A549 (cell line): ENCODE measurements at places on chromosomes 4 and X.
A peak's percentile ranks its signal among the peaks of the same experiment; 100 is the strongest.

DNA sequence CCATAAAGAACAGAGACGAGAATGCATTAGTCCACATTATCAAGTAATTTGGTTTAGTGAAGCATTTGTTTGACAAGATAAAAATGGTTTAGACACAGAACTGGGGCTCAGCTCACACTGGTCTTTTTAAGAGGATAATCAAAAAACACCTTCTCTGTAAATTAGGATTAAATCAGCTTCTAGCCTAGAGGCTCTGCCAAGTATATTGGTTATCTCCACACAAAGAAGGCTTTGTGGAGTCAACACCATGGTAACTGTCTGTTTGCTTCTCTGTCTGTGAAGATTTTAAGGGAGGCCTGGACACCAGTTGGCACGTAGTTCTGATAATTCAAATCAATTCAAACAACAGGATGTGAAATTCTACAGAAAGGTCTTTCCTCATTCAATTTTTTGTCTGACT is 687.0 kb downstream of the DMD start:
- DNase-seq, result no peak

DNA sequence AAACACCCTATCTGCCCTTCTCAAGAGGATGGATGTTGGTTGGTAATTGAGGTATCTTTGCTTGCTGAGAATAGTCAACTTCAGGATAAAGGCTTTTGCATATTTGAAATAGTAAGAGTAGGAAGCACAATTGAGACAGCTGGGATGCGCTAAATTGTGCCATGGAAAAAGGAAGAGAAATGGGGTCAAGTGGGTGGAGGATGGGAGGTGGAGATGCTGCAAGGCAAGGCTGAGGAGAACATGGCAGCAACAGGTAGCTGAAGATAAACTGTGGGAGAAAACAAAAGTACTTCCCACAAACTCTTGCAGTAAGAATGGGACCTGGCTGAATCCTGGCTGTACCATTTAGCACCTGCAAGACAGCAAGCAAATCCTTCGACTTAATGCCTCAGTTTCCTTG is 13.9 kb upstream of the CDS1 start:
- DNase-seq, result no peak

GRCh38 chr4:154709550-154709949 is 34.2 kb upstream of the LRAT start:
- DNase-seq, result no peak

DNA sequence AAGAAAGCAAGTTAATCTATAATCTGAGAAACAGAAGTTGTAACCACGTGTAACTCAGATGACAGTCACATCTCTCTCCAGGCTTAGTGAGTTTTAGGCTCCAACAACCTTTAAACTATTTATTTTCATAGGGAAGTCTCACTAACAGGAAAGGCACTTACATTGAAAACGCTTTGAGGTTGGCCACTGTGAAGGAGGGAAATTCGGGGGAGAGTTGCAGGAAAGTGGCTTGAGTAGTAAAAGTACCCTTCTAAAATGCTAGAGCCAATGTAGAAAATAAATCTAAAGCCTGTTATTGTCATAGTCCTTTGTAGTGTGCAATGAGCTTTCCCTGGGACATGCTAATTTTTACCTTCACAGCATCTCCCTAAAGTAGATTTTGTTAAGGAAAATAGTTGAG is 995 bp upstream of the NFXL1 start:
- DNase-seq, result no peak

GRCh38 chrX:9279234-9279544 is 185.7 kb upstream of the TBL1X start:
- DNase-seq, result no peak

DNA sequence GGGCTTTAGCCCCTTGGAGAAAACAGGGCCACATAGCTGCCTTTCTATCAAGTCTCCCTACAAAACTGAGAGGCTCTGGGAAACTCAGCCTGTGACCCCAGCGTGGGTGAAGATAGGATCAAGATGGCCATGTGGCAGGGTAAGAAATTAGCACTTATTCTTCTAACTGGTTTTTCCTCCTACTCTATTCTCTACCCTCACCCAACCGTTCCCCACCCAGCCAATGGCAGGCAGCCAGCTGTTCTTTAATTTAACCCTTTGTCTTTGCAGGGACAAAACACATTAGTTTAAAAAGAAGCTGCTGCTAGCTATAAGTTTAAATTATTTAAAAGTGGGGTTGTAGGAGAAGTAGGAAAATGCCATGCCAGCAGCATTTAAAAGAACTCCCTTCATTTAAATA is 2.8 kb downstream of the CLCN5 start:
- DNase-seq, result no peak

DNA sequence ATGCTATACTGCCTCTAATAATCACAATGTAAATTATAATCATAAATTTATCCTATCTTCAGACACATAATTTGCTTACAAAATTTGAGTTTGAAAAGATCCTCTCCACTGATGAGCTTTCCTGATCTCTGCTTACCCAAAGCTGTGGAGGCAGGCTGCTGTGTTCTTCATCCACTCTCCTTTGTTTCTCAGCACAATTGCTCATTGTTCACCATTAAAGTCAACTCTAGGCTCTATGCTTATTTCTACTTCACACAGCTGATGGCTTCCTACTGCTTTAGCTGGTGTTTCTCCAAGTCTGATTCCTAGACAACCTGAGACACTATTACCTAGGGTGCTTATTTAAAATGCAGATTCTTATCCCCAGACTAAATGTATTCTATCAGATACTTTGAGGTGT is 319.7 kb downstream of the PCDH18 start:
- no peak for DNase-seq

DNA sequence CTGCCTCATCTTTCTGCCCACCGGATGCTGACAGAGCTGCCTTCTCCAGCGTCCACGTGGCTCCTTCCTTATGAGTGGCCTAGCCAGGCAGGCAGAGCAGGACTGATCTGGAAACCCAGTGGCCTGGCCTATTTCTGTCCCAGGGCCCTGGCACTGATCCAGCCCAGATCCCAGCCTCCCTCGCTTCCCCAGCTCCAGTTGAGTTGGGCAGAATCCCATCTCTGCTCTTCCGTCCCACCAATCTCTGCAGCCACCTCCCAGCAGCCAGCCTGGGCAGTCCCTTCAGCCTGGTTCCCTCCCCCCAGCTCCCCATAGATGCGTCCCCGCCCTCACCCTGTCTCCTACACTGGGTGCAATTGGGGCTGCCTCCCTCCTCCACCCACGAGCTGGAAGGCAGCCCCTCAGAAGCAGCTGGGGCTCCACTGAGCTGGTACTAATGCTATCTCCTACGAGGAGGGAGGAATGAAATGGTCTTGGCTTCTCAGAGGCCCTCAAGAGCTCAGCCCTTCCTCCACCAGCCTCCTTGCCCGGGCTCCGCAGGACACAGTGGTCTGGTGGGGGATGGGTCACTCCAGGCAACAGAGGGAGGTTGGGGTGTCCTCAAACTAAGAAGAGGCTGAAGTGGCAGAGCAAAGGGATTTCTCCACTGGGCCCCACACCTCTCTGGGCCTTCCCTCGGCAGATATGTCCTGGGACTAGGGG is 94.2 kb downstream of the PJA1 start:
- DNase-seq, result no peak

- no peak for DNase-seq
These were observed 959.6 kb downstream of the RPA4 start for GRCh38 chrX:97843200-97843811.

GRCh38 chrX:48700951-48701653 is 4.6 kb downstream of the SUV39H1 start:
- no peak for DNase-seq

- no peak for DNase-seq
These were observed 128.9 kb downstream of the SH3KBP1 start for GRCh38 chrX:19758539-19758938.

- no peak for DNase-seq
These were observed 70.6 kb downstream of the CLNK start for GRCh38 chr4:10613926-10614478.

GRCh38 chr4:4914965-4915845 is 55.7 kb downstream of the MSX1 start:
- DNase-seq, result no peak

DNA sequence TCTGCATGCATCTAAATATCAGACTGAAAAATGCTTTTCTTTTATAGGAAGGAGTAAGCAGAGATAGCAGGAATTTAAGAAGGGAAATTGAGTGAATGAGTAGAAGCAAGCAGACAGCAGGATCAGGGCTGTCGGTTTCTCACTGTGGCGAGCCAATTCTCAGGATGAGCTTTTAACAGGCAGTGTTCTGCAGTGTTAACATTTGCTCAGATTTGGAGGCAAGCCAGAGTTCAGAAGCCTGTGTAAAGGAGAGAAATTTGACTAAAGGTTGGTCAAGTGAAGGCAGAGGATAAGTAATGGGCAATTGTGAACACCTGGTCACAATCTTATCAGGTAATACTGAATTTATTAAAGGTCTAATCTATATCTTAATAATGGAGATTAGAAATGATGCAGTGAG is 133.3 kb upstream of the MAGEB16 start:
- no peak for DNase-seq

- no peak for DNase-seq
These were observed 321.0 kb upstream of the GRIA3 start for GRCh38 chrX:122863067-122863466.

DNA sequence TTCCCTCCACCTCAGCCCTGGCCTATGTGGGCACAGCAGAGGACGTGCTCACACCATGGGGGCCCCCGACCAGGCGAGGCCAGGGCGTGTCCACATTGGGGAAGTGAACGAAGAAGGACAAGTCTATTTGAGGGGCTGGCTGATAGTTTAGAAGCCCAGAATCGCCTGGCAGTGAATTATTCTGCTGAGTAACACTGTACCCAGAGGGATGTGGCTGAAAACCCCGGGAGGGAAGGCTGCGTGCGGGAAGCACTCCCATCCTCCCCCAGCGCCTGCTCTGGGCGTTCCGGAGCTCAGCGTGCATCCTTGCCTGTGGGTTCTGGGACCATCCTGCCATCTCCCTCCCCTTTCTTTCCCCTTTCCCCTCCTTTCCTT is 66.6 kb downstream of the TRMT44 start:
- no peak for DNase-seq

GRCh38 chrX:1528186-1528883 is 8.7 kb downstream of the P2RY8 start:
- no peak for DNase-seq

- no peak for DNase-seq
These were observed 28.1 kb downstream of the DGKK start for GRCh38 chrX:50442426-50443116.

- no peak for DNase-seq
These were observed 19.5 kb upstream of the FGF2 start for GRCh38 chr4:122806981-122807679.

- peak; percentile 6 for DNase-seq
These were observed 78.7 kb upstream of the MSX1 start for GRCh38 chr4:4780729-4781244.

DNA sequence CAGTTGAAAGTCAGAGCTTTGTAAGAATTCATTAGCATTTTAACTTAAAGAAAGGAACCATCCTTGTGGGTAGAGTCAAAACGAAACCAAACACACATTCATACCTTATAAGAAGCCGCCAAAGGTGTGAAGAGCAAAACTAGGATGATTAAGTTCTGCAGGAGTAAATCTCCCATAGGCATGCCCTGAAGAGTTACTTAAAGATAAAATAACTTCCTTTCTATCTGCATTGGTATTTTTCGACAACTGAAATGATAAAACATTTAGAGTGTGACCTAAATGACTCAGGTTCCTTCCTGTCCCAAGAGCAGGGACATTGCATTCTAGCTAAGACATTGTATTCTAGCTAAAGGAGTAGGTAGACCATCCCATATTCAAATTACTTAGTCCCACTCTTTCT is 75.3 kb downstream of the BCOR start:
- DNase-seq, result no peak

GRCh38 chr4:118280501-118281218 is 72.1 kb downstream of the PRSS12 start:
- peak; percentile 71 for DNase-seq

- DNase-seq, result no peak
These were observed 19.3 kb downstream of the NOA1 start for GRCh38 chr4:56958111-56958517.

- DNase-seq, result no peak
These were observed 89.7 kb upstream of the TFDP3 start for GRCh38 chrX:133307637-133308498.

GRCh38 chr4:37601531-37601930 is 84.6 kb downstream of the RELL1 start:
- DNase-seq, result peak; percentile 9

- DNase-seq, result no peak
These were observed 109.0 kb downstream of the SHROOM4 start for GRCh38 chrX:50705042-50705441.

DNA sequence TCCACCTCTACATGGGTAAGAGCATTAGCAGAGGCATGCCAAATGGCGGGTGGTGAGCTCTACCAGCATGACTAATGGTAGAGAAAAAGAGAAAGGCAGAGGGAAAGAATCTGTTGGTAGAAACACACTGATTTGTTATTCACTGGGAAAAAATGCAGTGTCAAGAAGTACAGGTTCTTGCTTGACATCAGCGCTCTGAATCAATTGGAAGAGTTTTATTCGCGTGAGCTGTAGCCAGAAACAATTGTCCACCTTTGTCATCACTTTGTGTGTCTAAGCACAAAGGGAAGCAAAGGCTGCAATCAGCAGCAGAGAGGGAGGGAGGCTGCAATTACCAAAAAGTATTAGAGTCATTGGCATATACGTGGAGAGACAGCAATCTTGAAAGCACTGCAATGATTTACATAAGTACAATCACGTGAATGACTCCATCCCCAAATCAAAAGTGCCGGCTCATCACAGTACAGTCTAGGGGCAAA is 67.7 kb upstream of the HS3ST1 start:
- DNase-seq, result no peak
